ENCODE measurements at places on chromosomes 11 and 22.

DNA sequence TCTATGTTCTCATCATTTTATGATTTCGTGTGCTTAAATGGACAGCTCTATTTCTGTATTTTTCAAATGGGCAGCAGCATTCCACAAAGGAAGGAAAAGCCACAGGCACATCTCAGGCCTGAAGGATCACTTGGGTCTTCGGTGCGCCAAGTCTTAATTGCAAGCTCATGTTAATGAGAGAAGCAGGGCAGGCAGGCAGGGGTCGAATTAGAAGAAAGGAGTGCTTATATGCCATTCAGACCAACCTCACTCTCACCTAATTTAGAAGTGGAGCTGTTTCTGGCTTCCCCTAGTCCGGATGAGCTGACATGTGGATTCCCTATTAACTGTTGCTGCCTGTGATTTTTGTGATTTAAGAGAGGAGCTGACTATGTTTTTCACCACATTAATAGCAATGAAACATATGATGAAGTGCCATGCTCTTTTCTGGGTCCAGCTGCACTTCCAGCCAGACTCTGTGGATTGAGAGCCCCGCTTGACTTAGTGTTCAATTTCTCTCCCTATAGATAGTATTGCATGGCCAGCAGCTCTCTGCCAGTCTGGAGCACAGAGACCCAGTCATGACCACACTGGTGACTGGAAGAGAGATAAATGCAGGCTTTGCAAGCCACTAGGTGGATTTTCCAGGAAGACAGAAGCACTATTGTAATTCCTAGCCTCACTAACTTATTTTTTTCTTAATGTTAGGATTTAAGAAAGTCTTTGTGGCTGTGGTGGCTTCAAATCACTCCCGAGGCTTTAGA is 373.9 kb upstream of the FAT3 start:
- H3K4me3 ChIP-seq: no peak overlapping the region
- no peaks in the 10 kb centered on the region for H3K27me3 ChIP-seq
- no peak overlapping the region for H3K27ac ChIP-seq

GRCh38 chr11:121063728-121064127 is 37.3 kb upstream of the TECTA start:
- H3K27ac ChIP-seq: no peak overlapping the region
- no peak overlapping the region for H3K4me3 ChIP-seq
- no peaks in the 10 kb centered on the region for H3K27me3 ChIP-seq
- no peaks in the 10 kb centered on the region for H3K4me1 ChIP-seq
- DNase-seq: no peak
- H3K36me3 ChIP-seq: peaks cover 11% of the 10 kb centered on the region

GRCh38 chr22:50247748-50248147 is 2.9 kb upstream of the TUBGCP6 start:
- no peak overlapping the region for H3K27ac ChIP-seq
- peaks cover 29% of the 10 kb centered on the region for H3K4me1 ChIP-seq
- H3K36me3 ChIP-seq: no peaks in the 10 kb centered on the region
- DNase-seq: no peak
- no peaks in the 10 kb centered on the region for H3K27me3 ChIP-seq

DNA sequence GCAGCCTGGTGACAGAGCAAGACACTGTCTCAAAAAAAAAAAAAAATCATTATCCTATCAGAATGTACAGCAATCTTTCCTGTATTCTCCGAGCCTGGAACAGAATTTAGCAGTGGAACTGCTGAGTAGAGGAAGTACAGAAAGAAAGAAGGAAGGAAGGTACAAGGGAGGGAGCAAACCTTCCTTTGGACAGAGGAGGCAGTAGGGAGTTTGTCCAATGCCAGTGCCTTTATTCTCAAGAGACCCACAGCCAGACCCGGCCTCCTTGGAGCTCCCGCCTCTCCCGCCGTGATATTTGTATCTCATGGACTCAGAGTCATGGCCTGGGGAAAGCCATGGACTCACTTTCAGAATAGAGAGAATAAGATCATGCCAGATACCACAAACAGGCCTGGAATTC is 37.7 kb upstream of the LRRC55 start:
- DNase-seq: no peak
- no peaks in the 10 kb centered on the region for H3K27me3 ChIP-seq
- H3K4me1 ChIP-seq: no peaks in the 10 kb centered on the region
- no peak overlapping the region for H3K4me3 ChIP-seq
- no peaks in the 10 kb centered on the region for H3K36me3 ChIP-seq

DNA sequence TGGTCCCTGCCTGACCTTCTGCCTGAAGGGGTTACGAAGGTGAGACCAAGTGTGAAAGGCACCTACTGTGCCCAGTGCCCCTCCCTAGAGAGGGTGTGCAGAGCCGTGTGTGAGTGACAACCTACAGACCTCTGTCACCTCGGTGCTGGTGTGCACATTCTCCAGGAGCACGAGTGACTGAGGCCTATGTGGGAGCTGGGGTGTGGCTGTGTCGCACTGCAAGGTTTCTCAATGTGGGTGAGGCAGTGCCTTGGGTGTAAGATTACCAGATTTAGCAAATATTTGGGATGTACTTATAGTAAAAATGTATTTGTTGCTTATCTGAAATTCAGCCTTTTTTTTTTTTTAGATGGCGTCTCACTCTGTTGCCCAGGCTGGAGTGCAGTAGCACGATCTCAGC is 5.6 kb downstream of the STARD10 start:
- no peaks in the 10 kb centered on the region for H3K36me3 ChIP-seq
- H3K4me3 ChIP-seq: no peak overlapping the region
- H3K27me3 ChIP-seq: no peaks in the 10 kb centered on the region
- no peak for DNase-seq

DNA sequence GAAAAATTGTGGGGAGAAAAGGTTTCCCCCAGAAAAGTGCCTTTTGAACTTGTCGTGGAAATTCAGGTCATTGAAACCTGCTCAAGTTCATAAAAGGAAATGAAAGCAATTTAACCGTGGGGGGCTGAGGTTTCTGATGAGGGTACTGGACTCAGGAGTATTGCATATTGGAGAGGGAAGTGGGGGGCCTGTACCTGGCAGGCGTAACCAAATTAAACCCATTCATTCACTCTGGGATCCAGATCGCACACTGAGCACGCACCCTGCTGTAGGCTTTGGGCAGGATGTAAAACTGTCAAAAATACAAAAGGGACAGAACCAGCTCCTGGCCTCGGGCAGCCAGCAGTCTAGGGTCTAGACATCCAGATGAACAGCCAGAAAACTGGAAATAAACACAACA is 1517.4 kb downstream of the BRD1 start:
- no peaks in the 10 kb centered on the region for H3K4me1 ChIP-seq
- DNase-seq: no peak
- no peak overlapping the region for H3K4me3 ChIP-seq
- H3K36me3 ChIP-seq: no peaks in the 10 kb centered on the region
- H3K27ac ChIP-seq: no peak overlapping the region

Measured in thyroid gland (tissue), 4 donors.